ENCODE measurements at places on chromosomes 16 and 17. TPM values are rescaled to one million over a fixed set of nuclear protein-coding genes. Genes with fewer than 3 reads are reported as not detected.

The P2RX1 gene
- 3.9 TPM for total RNA-seq

The NFE2L1 gene
- total RNA-seq: 103 TPM

The SMIM5 gene
- 0.29 TPM for total RNA-seq

The HOXB9 gene
- total RNA-seq: 2.7 TPM

The NUP93 gene
- total RNA-seq: 111 TPM

DNA sequence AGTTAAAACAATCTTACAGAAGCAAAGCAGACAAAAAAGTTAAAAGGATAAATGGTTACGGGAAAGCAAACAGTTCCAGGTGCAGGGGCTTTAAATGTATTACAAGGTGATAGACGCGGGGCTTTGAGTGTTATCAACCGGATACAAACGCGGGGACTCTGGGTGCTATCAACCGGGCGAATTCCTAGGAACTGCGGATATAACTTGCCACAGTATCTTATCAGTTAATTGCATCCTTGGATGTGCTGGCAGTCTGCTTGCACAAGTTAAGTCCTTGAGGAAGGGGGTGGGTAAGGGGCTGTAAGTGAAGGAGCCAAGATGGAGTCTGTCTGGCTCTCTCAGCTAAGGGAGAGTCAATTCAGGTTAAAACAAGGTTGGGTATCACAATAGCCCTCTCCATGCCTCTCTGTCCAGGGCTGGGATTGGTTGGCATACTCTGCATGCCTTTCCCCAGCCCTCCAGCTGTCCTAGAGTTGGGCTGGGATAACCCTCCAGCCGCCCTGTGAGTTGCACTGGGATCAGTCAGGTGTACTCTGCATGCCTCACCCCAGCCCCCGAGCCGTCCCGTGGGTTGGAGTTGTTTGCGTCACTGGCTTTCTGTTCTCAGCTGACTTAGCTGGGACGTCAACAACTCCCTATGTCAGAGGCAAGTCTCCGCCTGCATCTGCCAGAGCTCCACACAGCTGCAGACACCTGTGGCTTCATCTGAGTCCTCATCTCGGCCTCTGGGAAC, 40.9 kb downstream of the TMEM235 start:
- no peaks in the 10 kb centered on the region for H3K4me1 ChIP-seq
- peaks cover 13% of the 10 kb centered on the region for H3K27me3 ChIP-seq
- H3K27ac ChIP-seq: no peak overlapping the region
- H3K4me3 ChIP-seq: no peak overlapping the region
- peak; percentile 18 for DNase-seq

GRCh38 chr17:29291163-29291752, 2.7 kb downstream of the NUFIP2 start:
- H3K4me3 ChIP-seq: peak overlapping the region; percentile 91
- H3K27ac ChIP-seq: peak overlapping the region; percentile 78
- DNase-seq: peak; percentile 68

DNA sequence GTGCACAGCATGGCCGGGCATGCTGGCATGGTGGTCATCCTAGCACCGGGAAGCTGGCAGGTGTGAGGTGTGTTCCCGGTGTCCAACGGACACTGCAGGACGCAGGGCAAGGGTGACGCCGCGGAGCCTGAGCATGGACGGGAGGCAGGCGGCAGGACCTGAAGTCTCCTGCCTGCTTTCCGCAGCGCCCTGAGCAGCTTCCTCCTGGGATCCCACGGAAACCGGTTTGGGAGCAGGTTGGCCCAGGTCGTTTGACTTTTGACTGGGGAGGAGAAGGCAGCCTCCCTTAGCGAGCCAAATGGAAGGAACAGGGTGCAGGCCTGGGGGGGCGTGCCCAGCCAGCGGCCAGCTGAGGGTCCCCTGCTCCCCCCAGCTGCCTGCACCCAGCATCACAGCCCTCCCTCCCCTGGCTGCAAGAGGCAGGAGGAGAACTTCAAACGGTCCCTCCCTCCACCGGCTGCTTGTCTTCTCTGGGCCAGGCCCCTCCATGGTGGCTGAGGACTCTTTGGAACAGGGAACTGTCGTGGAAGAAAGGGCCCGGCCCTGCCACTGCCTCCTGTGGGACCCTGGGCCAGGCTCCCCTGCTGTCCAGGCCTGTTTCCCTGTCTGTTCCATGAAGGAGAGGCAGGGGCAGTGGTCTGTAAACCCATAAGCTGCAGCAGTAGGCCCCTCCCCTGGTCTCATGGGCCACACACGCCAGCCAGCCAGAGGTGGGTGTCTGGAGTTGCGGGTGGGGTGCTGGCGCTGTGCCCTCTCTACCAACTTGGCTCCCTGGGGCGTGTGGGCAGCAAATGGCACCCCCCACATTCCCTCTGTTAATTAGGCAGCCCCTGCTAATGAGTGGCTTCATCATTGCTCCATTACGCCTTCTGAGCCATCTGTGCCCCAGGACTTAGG, 7.8 kb upstream of the ADGRG1 start:
- H3K36me3 ChIP-seq: no peaks in the 10 kb centered on the region
- H3K4me1 ChIP-seq: peaks cover 18% of the 10 kb centered on the region
- H3K27me3 ChIP-seq: no peaks in the 10 kb centered on the region
- DNase-seq: peak; percentile 48
- H3K27ac ChIP-seq: no peak overlapping the region
